Left ventricle myocardium superior (tissue), 1 donor: ENCODE measurements at places on chromosomes 11 and 22.

GRCh38 chr11:110272919-110273318 lies 23.5 kb downstream of the RDX start:
- no peak for DNase-seq

GRCh38 chr11:2708151-2708581 lies 8.4 kb upstream of the KCNQ1OT1 start:
- peak; percentile 68 for DNase-seq

GRCh38 chr22:23283591-23284503 lies 103.5 kb downstream of the BCR start:
- DNase-seq: no peak

GRCh38 chr22:30940685-30941362 lies 27.8 kb downstream of the MORC2 start:
- DNase-seq: no peak

- no peak for DNase-seq
Measured at GRCh38 chr11:77211594-77212251, 83.7 kb downstream of the MYO7A start.

DNA sequence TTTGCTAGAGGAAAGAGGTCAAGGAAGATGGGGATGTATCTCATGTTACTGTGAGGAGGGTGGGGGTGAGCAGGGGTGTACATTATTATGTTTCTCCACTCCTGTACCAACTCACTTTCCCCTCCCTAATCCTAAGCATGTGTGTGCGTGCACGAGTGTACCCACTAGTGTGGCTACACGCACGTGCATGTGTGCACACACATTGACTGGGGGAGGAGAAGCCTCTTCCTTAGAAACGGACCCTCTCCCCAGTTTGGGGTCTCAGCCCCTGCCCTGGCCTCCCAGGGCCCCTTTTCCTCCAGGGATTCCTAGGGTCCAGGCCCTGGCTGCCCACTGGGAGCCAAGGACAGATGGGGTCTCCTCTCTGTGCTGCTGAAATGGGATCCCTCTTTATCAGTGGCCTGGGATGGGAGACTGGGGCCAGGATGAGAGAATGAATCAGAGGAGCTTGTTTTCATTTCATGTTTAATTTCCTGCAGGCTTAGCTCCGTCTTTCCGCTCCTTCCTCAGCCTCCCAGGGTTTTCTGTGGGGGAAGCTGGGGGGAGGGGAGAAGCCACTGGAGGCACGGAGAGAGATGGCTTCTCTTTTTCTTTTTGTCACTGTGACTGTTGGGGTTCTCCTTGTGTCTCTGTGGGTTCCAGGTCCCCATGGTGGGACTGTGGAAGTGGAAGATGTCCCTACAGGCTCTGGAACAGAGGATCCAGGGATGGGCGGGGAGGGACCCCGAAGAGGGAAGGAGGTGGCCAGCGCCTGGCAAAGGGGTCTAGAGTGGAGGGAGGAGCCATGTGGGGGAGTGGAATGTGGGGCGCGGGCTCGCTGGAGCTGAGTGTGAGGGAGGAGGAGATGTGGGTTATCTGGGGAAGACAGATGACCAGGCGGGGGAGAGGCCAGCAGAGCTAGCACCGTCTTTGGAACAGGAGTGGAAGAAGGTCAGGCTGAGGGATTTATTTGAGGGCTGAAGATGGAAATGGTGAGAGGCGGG lies 40.3 kb downstream of the ALX4 start:
- DNase-seq: no peak

- no peak for DNase-seq
Measured at GRCh38 chr11:103894034-103894433, 142.4 kb upstream of the DDI1 start.
